ENCODE measurements at places on chromosomes 5 and 9.
A peak's percentile ranks its signal among the peaks of the same experiment; 100 is the strongest.

DNA sequence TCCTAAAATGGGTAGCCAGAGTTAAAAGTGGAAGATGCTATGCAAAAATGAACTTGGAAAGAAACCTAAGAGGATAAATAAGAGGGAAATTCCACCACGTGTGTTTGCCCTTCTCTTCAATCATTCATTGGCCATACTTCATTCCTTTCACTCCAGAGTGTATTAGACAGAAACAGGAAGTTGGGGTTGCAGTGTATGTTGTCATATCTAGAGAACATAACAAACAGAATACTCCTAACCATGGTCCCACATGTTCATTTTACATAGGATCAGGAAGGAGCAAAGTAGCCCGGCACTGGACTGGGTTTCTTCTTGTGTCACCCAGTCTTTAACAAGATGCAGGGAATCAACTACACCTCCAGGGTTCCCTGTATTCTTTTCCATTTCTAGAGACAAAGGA, 7.6 kb upstream of the GPBP1 start:
- no peak for DNase-seq

DNA sequence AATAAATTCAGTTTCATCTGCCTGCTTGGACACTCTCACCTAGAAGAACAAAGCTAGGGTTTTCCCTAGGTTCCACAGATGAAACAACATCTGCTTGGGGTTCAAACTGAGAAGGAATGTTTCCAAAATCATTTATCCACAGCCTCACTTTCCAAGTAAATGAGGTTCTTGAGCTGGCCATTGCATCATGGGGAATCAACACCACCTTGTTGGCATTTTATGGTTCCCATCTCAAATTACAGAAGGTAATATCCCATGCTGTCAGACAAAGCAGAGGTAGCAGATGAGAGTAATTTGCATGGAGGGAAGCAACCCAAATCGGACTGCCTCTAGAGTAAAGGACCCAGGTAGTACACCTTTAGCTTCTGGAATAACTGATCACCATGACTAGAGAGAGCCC, 10.5 kb upstream of the NR4A3 start:
- no peak for DNase-seq

DNA sequence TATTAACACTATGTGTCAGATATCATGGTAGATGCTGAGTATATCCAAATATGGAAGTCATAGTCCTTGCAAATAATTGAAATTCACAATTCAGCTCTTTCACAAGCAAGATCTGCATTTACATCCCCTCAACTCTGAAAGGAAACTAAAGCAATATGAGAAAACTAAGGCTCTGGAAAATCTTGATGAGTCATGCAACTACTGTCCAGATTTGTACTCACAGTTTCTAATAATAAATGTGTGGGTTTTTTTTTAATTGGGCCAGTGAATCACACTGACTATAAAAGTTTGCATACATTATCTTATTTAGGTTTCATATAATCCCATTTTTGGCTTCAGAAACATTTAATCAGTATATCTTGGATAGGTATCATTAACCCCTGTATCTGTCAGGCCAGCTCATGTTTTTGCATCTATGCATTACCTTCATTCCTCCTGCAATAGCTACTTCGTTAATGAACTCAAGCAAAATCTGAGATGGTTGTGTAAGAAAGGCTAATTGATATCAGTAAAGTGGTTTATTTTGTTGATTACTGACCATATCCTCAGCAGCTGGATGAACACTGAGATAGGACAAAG, 58.7 kb upstream of the PRR16 start:
- peak; percentile 35 for DNase-seq

DNA sequence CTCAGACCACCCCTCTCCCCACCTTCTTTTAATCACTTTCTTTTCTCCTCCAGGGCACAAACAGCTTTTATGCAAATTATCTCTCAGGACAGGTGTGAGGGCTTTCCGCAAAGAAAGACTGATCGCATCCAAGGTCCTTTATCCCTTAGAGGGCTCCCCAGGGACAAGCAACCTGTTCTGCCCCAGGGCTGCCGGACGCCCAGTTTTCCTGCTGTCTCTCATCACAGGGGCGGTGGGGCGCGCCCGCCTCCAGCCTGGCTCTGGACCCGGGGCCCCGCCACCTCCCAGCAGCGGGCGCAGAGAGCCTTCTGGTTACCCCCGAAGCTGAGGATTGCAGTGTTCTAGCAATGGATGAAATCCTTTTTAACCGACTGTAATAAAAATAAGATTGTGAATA, 266.1 kb downstream of the CWC27 start:
- no peak for DNase-seq

GRCh38 chr9:71681708-71682272, 86.5 kb downstream of the CEMIP2 start:
- DNase-seq: no peak

GRCh38 chr9:77935211-77935610, 96.4 kb downstream of the GNAQ start:
- DNase-seq: no peak
